ENCODE measurements at places on chromosomes 2 and 18. TPM values are rescaled to one million over a fixed set of nuclear protein-coding genes. Genes with fewer than 3 reads are reported as not detected.

- no peak overlapping the region for H3K4me3 ChIP-seq
- H3K4me1 ChIP-seq = no peaks in the 10 kb centered on the region
- H3K36me3 ChIP-seq = no peaks in the 10 kb centered on the region
- DNase-seq = no peak
- H3K27me3 ChIP-seq = peaks cover 8% of the 10 kb centered on the region
These were observed 82.6 kb upstream of the ODC1 start for GRCh38 chr2:10530607-10531239.

GRCh38 chr2:237122214-237122666 lies 36.6 kb downstream of the COPS8 start:
- H3K27ac ChIP-seq = no peak overlapping the region
- no peak for DNase-seq
- no peaks in the 10 kb centered on the region for H3K36me3 ChIP-seq
- H3K4me3 ChIP-seq = no peak overlapping the region

ARHGAP28 gene
- not detected for polyA plus RNA-seq

CENPO gene
- polyA plus RNA-seq = 4.1 TPM

- no peaks in the 10 kb centered on the region for H3K27me3 ChIP-seq
- H3K4me3 ChIP-seq = no peak overlapping the region
- H3K27ac ChIP-seq = no peak overlapping the region
- DNase-seq = no peak
- H3K36me3 ChIP-seq = peaks cover 87% of the 10 kb centered on the region
These were observed 18.5 kb downstream of the SLC66A2 start for GRCh38 chr18:79932907-79933306.

UGT1A7 gene
- polyA plus RNA-seq = not detected
